ENCODE measurements at places on chromosomes 4 and X. TPM values are rescaled to one million over a fixed set of nuclear protein-coding genes. Genes with fewer than 3 reads are reported as not detected.

GRCh38 chr4:62377700-62378099, 1177.6 kb downstream of the ADGRL3 start:
- no peaks in the 10 kb centered on the region for H3K4me1 ChIP-seq
- no peaks in the 10 kb centered on the region for H3K27me3 ChIP-seq
- no peak for DNase-seq
- H3K27ac ChIP-seq, result no peak overlapping the region
- H3K4me3 ChIP-seq, result no peak overlapping the region

DNA sequence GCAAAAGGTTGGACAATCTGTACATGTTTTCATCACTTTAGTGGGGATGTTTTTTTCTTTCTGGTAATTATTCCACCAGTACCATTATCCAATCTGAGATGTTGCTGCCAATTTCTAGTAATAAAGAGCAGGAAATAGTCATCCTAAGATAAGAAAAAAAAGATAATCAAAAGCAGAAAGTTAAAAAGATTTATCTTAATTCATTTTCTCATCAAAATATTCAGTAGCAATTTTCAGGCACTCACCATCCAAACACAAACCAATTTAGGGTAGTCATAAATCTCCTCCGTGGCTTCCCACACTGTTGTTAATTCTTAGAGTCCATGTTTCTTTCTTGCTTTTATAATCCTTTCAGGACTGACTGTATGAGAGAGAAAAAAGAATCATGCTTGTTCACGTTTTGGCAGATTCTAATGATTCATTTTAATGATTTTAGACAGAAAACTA, 263.7 kb upstream of the UGT8 start:
- H3K4me1 ChIP-seq, result no peaks in the 10 kb centered on the region
- no peak overlapping the region for H3K4me3 ChIP-seq
- no peaks in the 10 kb centered on the region for H3K36me3 ChIP-seq
- no peak for DNase-seq

GRCh38 chrX:19761554-19762295, 125.7 kb downstream of the SH3KBP1 start:
- no peak overlapping the region for H3K27ac ChIP-seq
- H3K4me3 ChIP-seq, result no peak overlapping the region
- no peaks in the 10 kb centered on the region for H3K27me3 ChIP-seq
- no peak for DNase-seq

- no peak overlapping the region for H3K4me3 ChIP-seq
- no peaks in the 10 kb centered on the region for H3K4me1 ChIP-seq
- no peaks in the 10 kb centered on the region for H3K27me3 ChIP-seq
- no peak for DNase-seq
- H3K36me3 ChIP-seq, result no peaks in the 10 kb centered on the region
Observed at GRCh38 chr4:94298725-94299252, 43.8 kb downstream of the HPGDS start.

DNA sequence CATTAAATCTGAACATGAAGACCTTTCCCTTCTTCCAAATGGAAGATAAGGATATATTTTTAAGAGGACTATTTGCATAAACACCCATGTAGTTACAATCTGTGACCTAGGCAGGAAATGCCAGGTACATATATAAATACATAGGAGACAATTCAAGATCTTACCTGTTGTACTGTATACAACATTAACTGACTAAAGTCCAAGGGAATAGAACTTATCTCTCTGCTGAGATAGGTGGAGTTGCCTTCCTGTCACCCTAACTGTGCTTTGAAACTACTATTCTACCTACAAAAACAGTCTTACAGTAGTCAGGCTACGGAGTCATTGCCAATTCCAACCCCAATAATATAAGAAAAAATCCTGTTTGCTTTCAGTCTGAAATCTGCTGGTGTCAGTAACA, 106.3 kb downstream of the CHRNA9 start:
- DNase-seq, result no peak
- H3K4me3 ChIP-seq, result no peak overlapping the region

DNA sequence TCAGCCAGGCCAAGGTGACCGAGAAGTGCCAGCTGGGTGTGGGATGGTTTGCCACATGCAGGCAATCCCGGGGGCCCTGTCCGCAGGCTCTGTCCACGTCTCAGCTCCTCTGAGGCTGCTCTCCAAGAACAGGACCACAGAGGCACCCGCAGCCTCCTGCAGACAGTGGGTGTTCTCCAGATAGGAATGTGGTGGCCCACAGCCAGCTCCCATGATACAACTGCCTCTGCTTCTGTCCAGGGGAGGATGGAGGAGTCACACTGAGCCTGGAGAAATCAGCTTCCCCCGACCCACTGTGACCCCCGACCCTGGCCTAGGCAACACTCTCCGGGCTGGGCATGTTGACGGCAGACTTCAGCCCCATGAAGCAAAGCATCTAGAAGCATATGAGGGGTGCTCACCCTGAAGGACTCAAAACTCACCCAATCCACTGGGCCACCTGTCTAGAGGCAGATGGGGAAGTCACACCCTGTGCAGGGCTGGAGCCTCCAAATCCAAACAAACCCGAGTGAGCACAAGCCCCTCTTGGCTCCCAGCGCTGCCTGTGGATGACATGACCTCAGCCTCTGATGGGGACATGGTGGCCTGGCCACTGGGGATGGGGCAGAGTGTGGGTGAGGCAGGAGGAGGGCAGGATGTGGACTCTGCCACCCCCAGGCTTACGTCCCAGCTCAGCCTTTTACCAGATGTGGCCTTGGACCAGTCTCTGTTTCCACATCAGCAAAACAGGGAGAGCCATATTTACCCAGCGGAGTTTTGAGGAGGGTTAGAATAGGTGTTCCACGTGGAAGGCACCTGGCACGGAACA, 102.3 kb downstream of the PSAPL1 start:
- H3K36me3 ChIP-seq, result no peaks in the 10 kb centered on the region
- no peaks in the 10 kb centered on the region for H3K4me1 ChIP-seq
- DNase-seq, result no peak

GRCh38 chr4:24001486-24002329, 111.9 kb upstream of the PPARGC1A start:
- H3K27me3 ChIP-seq, result no peaks in the 10 kb centered on the region
- no peak overlapping the region for H3K4me3 ChIP-seq
- no peak overlapping the region for H3K27ac ChIP-seq

GRCh38 chrX:15797707-15798106, 7.4 kb downstream of the ZRSR2 start:
- no peak overlapping the region for H3K27ac ChIP-seq
- peaks cover 6% of the 10 kb centered on the region for H3K36me3 ChIP-seq
- no peaks in the 10 kb centered on the region for H3K4me1 ChIP-seq
- no peak for DNase-seq
- H3K4me3 ChIP-seq, result no peak overlapping the region

DNA sequence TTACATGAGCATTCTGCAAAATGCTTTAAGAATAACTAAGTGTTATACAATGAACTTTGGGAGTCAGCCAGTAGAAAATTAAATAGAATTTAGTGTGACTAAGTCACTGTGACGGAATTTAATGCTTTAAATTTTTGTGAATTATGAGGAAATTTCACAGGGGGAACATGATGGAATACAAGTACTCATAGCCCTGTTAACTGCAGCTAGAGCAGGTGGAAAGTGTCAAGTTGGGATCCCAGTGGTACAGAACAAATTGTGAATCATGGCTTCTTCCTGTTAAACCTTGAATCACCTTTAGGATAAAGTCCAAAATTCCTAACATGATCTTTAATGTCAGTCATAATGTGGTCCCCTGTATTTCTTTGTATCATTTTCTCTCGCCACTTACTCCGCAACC, 212.2 kb upstream of the CENPE start:
- no peaks in the 10 kb centered on the region for H3K36me3 ChIP-seq
- no peak overlapping the region for H3K27ac ChIP-seq
- no peak for DNase-seq
- H3K4me1 ChIP-seq, result peaks cover 23% of the 10 kb centered on the region
- no peak overlapping the region for H3K4me3 ChIP-seq

- H3K36me3 ChIP-seq, result no peaks in the 10 kb centered on the region
- no peaks in the 10 kb centered on the region for H3K4me1 ChIP-seq
- no peak for DNase-seq
Observed at GRCh38 chr4:98411731-98412130, 150.5 kb downstream of the RAP1GDS1 start.

- H3K36me3 ChIP-seq, result no peaks in the 10 kb centered on the region
- H3K4me3 ChIP-seq, result no peak overlapping the region
- H3K4me1 ChIP-seq, result peaks cover 8% of the 10 kb centered on the region
Observed at GRCh38 chr4:112593438-112594133, 43.1 kb downstream of the ZGRF1 start.

GRCh38 chrX:134636851-134637250, 21.4 kb downstream of the PLAC1 start:
- DNase-seq, result no peak
- H3K36me3 ChIP-seq, result no peaks in the 10 kb centered on the region
- peaks cover 16% of the 10 kb centered on the region for H3K27me3 ChIP-seq
- no peak overlapping the region for H3K4me3 ChIP-seq
- no peaks in the 10 kb centered on the region for H3K4me1 ChIP-seq
- H3K27ac ChIP-seq, result no peak overlapping the region

DNA sequence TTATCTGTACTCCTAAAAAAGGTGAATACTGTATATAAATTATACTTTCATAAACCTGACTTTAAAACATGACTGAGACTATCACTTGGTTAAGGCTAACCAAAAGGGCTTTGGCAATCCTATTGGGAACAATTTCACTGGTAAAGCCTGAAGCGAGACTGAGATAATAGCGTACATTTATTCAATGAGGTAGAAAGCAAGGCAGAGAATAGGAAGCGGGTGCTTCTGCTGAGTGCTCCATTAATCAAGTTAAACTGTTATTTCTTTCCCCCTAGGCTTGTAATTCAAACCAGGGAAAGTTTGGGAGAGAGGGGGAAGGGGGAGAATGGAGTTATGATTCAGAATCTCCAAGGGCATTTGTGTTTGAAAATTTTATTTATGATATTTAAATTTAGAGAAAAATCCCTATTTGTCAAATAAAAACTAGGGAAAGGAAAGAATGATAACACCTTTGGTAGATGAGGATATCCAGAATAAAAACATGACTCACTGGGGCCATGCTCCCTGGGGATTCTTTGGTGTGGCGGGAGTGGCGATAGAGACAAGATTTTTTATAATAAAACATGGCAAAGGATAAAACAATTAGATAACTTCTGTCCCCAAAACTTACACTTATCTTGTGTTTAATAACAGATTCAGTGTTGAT, 34.6 kb upstream of the SORBS2 start:
- no peak for DNase-seq
- H3K27ac ChIP-seq, result no peak overlapping the region
- H3K4me1 ChIP-seq, result peaks cover 19% of the 10 kb centered on the region
- no peaks in the 10 kb centered on the region for H3K27me3 ChIP-seq

- no peaks in the 10 kb centered on the region for H3K4me1 ChIP-seq
- no peak overlapping the region for H3K4me3 ChIP-seq
- no peaks in the 10 kb centered on the region for H3K27me3 ChIP-seq
- no peak for DNase-seq
- no peak overlapping the region for H3K27ac ChIP-seq
Observed at GRCh38 chr4:41943506-41943905, 8.3 kb downstream of the TMEM33 start.

The AFM gene
- not detected for total RNA-seq

The NDNF gene
- 0.29 TPM for total RNA-seq

The FHDC1 gene
- total RNA-seq, result 6.0 TPM

The GAGE12E gene
- not detected for total RNA-seq

The F8A2 gene
- not detected for total RNA-seq

The C4orf51 gene
- total RNA-seq, result not detected

The TSPAN7 gene
- 0.21 TPM for total RNA-seq

The CLTRN gene
- total RNA-seq, result 61.4 TPM

The RAB40AL gene
- total RNA-seq, result 1.9 TPM
